Activated CD4-positive, alpha-beta T cell treated with anti-CD3 and anti-CD28 coated beads, Interleukin-2, Interleukin-6, amounts not matched to agents 100 ng/mL and 50 ng/mL, durations not matched to agents 16 hours and 8 hours (primary cell): ENCODE measurements at places on chromosomes 7 and 10.

GRCh38 chr10:128982616-128982915 lies 484.5 kb upstream of the MGMT start:
- DNase-seq, result no peak

DNA sequence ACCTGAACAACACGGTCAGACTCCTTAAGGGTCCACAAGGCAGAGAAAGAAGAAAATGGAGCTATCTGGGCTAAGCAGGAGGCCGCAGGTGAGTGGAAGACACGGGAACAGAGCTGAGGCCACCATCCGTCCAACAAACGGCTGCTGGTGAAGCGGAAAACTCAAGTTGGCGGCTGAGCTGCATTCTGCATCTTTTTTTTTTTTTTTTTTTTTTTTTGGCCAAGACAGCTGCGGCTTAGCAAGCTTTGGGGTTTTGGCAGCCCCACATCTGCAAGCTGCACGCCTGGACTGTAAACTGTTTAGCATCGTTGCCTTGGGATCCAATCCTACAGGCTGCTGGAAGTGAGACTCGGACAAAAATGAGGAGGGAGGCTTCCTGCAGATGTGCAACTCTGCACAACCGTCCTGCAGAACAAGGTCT lies 37.4 kb downstream of the RGS10 start:
- DNase-seq, result no peak

GRCh38 chr7:80722616-80723195 lies 84.3 kb downstream of the CD36 start:
- DNase-seq, result no peak

- no peak for DNase-seq
These were observed 13.0 kb upstream of the TRPV6 start for GRCh38 chr7:142898377-142899170.

GRCh38 chr7:106329971-106330733 lies 45.4 kb upstream of the NAMPT start:
- DNase-seq, result no peak

DNA sequence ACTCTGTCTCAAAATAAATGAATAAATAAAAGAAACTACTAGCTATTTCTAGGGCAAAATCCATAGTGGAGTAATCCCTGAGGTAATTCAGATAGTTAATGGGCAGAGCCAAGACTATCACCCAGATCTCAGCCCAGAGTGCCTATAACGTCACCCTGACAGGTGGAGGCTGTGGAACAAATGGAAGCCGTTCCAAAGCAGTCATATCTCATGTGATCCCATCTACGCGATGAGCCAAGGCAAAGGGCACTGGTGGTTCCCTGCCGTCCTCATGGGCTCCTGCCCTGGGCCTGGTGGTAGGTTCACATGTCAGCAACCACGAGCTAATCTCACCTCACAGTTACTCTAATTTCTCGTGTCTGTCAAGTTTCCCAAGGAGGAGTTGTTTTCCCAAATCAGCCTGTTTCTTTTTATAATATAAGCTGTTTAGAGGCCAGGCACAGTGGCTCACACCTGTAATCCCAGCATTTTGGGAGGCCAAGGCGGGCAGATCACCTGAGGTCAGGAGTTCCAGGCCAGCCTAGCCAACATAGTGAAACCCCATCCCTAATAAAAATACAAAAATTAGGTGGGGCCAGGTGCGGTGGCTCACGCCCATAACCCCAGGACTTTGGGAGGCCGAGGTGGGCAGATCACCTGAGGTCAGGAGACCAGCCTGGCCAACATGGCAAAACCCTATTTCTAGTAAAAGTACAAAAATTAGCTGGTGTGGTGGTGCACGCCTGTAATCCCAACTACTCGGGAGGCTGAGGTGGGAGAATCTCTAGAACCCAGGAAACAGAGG lies 22.5 kb upstream of the ASCC1 start:
- DNase-seq, result no peak

- no peak for DNase-seq
These were observed 549.4 kb upstream of the C7orf33 start for GRCh38 chr7:148041156-148041555.

DNA sequence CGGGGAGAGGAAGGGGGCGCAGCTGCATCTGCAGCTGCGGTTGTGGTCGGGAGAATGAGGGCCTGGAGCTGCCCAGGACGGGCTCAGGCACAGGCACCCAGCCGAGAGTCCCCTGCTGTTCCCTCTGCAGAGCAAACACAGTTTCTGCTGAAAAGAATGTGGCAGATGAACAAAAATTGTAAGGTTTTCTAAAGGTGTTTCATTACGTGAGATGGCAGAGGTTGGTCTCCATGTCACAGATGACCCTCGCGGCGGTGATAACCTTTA lies 456.2 kb downstream of the DNAJB6 start:
- DNase-seq, result no peak

- no peak for DNase-seq
These were observed 632.5 kb upstream of the NRP1 start for GRCh38 chr10:33966946-33967345.

DNA sequence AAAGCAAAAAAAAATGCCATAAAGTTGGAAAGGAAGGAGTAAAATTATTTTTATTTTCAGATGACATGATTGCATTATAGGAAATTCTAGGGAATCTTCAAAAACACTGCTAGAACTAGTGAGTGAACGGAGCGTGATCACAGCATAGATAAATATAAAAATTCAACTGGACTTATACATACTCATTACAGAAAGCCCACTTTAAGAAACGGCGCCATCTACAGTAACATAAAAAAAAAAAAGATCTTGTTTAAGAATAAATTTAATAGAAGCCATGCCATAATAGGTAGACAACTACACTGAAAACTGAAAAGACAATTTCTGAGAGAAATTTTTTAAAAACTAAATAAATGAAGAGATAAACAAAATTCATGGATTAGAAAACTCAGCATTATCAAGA lies 623.1 kb upstream of the MGMT start:
- no peak for DNase-seq

DNA sequence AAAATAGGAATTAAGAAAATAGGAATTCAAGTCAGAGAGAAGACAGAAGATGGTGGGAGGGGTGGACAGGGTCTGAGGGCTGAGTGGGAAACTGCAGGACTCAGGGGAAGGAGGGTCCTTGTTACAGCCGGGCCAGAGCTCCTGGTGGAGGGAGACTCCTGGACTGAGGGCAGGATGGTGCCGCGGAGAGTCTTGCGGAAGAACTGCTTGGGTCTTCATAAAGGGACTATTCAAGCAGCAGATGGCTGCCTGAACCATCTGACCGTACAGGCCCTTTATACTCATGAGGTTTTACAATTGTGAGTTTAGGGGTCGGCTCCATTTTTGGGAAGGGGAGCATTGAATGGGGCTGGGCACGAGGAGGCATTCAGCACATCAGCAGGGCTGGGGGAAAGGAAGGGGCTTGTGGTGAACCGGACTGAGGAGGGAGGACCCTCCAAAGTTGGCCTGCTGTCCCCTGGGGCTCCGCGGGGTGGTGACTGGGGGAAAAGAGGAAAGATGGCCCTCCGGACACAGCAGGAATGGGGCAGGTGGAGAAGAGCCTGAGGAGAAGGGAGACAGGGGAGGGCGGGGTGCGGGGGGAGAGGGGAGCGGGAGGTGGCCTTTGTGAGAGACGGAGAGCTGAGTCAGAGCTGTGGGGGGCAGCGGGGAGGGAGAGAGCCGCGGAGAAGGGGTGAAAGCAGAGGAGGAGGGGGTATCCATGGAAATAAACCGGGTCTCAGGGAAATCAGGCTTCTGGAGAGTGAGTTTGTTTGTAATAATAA lies 1.5 kb downstream of the FAM131B start:
- DNase-seq, result no peak

DNA sequence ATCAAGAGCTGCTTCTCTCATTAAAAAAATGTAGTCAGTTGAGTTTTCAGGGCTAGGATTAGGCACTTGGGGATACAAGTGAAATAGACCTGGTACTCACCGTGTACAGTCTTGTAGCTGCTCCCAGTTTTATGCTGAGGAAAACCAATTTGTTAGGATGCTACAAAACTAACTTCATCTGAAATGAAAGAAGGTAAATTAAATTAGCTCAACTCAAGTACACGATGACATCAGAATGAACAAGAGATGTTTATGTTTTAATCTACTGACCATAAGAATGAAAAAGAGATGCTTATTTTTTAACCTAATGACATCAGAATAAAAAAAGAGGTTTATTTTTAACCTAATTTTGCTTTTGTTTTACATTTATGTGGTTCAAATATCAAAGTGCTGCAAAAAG lies 73.7 kb downstream of the AP3M1 start:
- DNase-seq, result no peak

DNA sequence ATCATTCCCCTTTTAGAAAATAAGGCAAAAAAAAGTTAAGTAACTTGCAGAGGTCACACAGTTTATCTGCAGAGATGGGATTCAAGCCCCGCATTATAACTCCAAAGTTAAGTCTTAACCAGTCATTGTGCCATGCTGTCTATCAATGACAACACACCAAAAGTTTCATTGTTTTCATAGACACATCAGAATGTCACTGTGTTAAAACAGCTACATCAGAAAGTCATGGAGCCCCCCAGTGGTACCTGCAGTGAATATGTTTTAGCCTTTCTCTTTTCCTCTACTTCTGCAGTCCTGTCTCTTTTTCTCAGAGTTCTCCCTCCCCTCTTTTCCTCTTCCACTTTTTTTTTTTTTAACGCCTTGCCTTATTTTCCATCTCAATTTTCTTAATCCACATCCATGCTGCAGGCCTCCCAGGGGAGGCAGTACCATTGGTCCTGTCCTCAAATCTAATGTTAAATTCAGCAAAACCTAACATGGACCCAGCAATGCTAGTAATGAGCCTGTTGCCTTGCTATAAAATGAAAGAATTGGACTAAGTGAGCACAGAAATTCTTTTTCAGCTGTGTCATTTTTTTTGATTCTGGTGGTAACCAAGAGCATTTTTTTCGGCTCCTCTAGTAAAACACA lies 3.8 kb upstream of the NRCAM start:
- DNase-seq, result peak; percentile 28

GRCh38 chr7:113715981-113716856 lies 202.6 kb downstream of the PPP1R3A start:
- no peak for DNase-seq

GRCh38 chr10:86001521-86001920 lies 365.1 kb downstream of the GRID1 start:
- DNase-seq, result no peak

DNA sequence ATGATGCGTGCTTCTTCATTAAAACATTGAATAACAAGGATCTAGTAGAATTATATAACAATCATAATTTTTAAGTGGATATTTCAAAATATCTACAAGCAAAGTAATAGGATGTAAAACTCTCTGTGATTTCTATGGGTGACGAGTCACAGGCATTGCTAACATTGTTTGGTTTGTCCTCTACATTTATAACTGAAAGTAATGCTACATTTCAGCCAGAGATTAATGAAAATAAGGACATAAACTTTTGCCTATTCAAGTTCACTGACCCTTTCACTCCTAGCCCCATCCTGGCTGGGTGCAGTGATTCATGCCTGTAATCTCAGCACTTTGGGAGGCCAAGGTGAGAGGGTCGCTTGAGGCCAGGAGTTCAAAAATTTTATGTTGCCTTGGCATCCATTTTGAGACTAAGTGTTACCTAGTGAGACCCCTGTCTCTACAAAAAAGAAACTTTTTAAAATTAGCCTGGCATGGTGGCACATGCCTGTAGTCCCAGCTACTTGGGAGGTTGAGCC lies 38.4 kb upstream of the HSPA12A start:
- DNase-seq, result no peak

- DNase-seq, result no peak
These were observed 36.0 kb upstream of the SPOCK2 start for GRCh38 chr10:72124381-72124780.

GRCh38 chr7:143240291-143241168 lies 18.7 kb downstream of the TAS2R40 start:
- peak; percentile 83 for DNase-seq

DNA sequence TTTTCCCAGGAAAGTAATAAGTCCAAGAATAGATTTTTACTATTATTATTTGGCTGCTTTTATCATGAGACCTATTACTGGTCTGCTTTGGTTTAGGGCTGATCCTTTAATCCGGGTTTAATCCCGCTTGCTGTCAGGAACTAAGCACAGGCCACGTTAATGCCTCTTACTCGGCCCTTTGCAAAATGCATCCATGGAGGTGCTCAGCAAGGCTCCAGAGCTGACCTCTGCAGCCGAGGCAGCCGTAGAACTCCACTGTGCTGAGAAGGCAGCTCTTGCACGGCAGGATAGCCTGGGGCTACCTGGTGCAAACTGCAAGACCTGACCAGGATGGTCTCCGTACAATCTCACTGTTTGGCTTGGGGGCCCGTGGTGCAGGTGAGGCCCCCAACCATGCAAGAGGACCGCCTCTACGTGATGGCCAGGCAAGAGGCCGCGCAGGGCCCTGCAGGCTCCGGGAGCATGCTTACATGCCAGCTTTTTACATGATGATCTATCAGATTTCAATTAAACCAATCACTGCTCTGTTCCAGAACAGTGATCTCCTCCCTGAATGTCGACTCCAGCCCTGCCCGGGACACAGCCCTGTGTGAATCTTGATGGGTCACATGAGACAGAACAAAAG lies 10.4 kb upstream of the CALML3 start:
- DNase-seq, result no peak

DNA sequence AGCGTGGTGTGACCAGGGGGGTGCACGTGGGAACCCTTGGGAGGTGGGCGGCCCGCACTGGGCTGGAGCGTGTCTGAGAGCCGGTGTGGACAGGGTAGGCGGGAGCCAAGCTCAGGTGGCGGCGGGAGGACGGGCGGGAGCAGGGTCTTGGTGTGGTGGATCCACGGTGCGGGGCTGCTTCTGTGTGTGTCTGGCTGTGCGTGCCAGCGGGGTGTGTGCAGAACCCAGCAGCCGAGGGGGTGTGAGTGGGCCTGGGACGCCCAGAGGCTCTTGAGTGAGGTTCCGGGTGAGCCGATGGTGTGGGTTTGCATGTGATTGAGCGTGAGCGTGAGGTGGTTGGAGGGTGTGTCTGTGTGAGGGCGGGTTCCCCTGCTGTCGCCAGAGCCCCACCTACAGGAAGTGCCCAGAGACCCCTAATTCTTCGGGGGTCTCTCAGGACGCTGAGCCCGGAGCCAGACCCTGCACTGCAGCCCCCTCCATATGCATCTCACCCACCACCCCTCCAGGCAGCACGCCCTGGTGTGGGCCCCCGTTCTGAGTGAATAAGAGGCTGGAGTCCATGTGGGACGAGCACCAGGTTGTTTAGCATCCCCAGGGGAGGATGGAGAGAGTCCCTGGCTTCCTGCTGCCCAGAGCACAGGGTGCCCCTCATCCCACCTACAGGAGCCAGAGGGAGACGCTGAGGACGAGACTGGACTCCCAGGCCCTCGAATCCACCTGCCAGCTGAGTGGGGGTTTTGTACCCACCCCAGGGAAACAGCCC lies 78.2 kb downstream of the ELFN1 start:
- DNase-seq, result no peak

DNA sequence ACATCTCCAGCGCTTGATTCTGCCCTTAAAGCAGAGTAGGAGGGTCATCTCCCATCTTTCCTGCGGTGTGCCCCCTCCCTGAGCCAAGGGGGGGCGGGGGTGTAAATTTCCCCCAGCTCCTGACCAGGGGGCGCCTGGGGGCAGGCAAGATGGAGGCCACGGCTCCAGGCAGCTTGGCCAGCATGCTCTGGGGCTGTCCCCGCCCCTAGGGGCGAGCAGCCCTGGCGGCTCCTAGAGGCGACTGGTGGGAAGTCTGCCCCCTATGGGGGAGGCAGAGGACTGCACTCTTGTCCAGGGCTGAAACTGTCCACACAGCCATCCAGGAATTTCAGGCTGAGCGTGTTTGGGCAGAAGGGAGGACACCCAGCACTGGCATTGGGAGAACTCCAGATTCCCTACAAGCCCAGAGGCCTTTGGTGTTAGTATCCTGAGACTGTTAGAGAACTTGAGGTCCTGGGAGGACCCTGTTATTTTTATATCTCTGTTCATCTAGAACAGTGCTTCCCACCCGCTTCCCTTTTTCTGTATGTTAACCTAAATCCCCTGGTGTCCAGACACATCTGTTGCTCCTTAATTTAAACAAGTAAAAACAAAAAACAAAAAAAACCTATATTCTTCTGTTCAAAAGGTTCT lies 4.6 kb downstream of the STRA8 start:
- DNase-seq, result peak; percentile 30

GRCh38 chr7:55131142-55131929 lies 112.5 kb downstream of the EGFR start:
- DNase-seq, result no peak
